Activated naive CD8-positive, alpha-beta T cell treated with anti-CD3 and anti-CD28 coated beads, Interleukin-2, amount 50 U/mL, for 24 hours (primary cell): ENCODE measurements at places on chromosomes 2 and 18.

DNA sequence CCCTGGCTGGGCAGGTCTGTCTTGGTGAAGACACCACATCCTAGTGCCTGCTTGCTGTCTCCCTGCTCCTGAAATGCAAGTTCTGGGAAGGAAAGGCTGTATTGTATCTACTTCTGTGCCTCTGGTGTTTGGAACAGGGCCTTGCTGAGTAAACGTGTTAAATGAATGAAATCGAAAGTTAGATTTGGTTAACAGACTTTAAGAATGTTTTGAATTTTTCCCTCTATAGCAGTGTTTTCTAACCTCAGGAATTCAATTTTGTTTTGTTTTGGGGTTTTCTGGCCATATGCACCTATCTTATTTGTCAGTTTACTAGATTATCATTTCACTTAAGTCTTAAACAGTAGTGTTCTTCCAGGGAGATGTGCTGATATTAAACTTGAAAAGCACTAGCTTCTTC is 20.7 kb downstream of the FARP2 start:
- DNase-seq, result no peak

- DNase-seq, result no peak
Measured at GRCh38 chr18:7958081-7958896, 391.2 kb downstream of the PTPRM start.

DNA sequence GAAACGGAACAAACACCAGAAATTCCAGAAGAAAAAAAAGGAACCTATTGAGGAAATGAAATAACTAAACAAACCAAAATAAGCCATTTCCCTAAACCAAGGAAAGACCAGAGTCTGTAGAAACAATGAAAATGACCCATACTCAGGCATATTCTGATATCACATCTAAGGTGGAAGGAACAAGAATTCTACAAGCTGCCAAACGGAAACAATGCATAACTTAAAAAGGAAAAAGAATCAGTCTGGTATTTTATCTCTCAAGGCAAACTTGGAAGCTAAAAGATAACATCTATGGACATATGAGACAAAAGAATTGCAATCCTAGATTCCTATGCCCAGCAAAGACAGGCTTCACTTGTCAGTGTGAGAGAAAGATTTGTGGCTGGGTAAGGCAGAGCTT is 326.2 kb downstream of the PDE11A start:
- DNase-seq, result no peak

- no peak for DNase-seq
Measured at GRCh38 chr18:24227977-24228666, 89.3 kb downstream of the CABYR start.

- no peak for DNase-seq
Measured at GRCh38 chr2:201262718-201263117, 2.4 kb downstream of the CASP8 start.

DNA sequence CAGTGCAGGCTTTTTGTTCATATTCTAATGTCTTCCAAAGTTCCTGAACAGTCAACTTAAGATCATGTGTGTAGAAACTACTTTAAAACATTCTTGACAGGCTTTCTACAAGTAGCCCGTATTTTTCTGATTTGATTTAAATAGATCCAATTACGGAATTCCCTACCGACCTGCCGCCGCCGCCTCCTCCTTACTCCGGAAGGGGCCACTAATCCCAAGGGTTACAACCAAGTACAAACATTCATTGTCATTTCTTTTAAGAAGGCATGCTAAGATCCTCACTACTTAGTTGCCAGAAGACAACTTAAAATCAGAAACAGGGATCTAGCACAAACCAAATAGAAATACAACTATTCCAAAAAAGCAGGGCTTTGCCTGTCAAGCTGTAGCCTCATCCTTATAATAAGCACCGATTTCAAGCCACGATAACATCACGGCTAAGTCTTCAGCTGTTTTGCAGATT is 784 bp downstream of the WDR33 start:
- DNase-seq, result no peak

DNA sequence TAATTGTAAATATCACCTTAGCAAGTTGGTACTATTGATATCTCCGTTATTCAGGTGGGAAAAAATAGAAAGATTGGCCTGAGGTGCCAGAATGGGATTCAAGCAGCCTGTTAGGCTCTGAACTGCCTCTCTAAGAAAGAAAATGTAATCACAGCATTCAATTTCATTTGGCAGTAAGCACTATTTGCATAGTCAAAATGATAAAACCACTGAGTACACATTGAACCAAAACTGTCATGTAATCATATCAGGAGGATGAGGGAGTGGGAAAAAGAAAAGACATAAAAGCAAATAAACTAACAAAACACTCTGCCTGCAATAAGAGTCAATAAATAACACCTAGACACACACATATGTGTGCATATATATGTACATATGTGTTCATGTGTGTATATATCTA is 103.9 kb upstream of the TACR1 start:
- DNase-seq, result no peak

- DNase-seq, result no peak
Measured at GRCh38 chr2:34949316-34949715, 1350.2 kb upstream of the FAM98A start.

- DNase-seq, result no peak
Measured at GRCh38 chr2:202109139-202109736, 36.2 kb downstream of the KIAA2012 start.

DNA sequence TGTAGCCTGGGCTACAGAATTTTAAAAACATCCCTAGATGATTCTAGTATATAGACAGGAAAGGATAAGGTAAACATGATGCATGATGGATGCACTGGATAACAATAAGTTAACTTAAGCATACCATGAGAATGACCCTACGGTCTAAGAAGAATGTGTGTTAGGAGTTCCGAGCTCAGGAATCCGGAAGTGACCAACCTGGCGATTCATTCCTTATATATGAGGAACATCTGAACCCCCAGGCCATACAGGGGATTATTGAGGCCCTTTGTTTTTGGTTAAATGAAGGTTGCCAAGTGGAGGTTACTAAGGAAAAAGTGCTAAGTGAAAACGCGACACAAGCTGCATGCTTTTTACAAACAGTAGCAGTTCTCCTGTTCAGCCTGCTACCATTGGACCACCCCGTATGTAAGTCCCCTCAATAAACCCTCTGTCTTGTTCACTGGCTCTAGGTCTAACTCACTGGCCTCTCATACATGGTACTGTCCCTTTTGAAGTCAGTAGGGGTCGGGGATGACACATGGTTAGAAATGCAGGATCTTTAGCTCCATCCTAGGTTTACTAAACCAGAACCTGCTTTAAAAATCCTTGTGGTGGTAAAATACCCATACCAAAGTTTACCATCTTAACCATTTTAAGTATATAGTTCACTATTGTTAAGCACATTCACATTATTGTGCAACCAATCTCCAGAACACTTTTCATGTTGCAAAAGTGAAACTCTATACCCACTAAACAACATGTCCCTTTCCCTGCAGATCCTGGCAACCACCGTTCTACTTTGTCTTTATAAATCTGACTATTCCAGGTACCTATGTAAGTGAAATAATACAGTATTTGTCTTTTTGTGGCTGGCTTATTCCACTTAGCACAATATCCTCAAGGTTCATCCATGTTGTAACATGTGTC is 111.0 kb upstream of the MAP4K3 start:
- DNase-seq, result no peak

GRCh38 chr18:8484951-8485350 is 124.3 kb upstream of the RAB12 start:
- no peak for DNase-seq

GRCh38 chr18:59669872-59670657 is 27.2 kb downstream of the CCBE1 start:
- no peak for DNase-seq

- peak; percentile 82 for DNase-seq
Measured at GRCh38 chr2:25161055-25161781, 7.2 kb downstream of the POMC start.

GRCh38 chr2:102660574-102660973 is 41.2 kb downstream of the SLC9A2 start:
- DNase-seq, result no peak

- no peak for DNase-seq
Measured at GRCh38 chr2:190497428-190497827, 37.1 kb downstream of the NEMP2 start.

DNA sequence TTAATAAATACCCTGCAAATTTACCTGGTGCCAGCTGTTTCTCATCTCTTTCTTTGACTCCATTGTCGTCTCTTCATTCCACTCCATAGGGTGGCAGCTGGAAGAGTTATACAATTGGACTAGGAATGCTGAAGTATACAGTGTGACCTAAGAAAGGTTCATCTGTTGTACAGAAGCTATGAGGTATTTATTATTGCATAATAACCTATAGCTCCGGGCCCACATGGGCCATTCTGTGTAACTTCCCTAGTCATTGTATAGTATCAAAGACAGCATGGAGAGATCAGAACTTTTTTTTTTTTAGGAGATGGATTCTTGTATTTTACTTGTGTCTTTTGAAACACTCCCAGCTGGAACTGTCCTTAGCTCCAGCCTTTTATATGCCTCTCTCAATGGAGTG is 26.2 kb downstream of the BMP10 start:
- no peak for DNase-seq

DNA sequence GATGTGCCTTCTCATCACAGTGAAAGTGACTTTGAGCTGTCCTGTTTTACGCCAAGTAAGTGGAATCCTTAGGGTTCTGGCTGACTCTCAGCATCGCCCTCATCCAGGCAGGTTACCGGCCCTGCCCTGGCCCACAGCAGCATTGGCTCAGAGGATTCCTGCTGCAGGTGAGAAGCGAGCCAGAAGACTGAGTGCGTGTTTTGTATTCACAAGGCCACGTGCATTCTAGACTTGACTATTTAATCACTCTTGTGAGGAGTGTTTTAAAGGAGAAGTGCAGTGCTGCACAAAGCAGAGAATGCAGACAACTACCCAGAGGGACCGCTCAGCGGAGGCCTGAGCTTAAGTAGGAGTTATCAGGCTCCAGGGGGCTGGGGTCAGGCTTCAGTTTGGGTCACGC is 48.3 kb downstream of the LAMA3 start:
- DNase-seq, result no peak

DNA sequence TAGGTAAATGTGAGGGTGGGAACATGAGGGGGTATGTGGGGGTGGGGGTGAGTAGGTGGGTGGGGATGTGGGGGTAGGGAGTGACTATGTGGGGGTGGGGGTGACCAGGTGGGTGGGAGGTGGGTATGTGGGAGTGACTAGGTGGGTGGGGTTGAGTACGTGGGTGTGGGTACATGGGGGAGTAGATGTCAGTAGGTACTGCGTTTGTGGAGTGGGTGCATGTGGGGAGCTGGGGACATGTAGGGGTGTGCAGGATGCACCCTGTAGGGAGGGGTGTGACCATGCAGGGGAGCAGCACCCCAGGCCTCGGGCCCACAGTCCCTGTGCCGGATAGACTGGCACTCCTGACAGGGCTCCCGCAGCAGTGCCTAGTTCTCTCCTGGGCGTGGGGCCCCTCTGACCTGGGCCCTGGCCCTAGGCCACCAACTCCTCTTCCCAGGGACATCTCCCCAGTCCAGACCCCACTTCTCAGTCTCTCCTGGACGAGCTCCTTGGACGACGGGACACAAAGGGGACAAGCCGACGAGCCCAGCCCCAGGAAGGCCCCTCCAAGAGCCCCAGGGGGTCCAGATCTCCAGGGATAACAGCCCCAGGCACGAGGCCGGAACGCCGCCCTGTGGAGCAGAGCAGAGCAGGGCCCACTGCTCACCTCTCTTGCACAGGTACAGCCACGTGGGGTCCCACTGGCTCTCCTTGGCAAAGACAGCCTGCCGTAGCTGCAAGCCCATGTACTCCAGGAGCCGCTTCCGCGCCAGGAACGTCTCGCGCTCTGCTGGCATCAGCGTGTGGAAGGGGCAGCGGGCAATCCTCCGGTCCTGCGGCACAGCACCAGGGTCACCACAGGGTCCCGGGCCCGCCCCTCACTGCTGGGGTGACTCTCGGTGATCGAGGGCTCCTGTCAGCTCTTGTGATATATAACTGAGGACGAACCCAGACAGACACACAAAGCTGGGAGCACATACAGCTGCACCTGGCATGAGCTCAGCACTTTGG is 58.2 kb downstream of the ANKMY1 start:
- no peak for DNase-seq

DNA sequence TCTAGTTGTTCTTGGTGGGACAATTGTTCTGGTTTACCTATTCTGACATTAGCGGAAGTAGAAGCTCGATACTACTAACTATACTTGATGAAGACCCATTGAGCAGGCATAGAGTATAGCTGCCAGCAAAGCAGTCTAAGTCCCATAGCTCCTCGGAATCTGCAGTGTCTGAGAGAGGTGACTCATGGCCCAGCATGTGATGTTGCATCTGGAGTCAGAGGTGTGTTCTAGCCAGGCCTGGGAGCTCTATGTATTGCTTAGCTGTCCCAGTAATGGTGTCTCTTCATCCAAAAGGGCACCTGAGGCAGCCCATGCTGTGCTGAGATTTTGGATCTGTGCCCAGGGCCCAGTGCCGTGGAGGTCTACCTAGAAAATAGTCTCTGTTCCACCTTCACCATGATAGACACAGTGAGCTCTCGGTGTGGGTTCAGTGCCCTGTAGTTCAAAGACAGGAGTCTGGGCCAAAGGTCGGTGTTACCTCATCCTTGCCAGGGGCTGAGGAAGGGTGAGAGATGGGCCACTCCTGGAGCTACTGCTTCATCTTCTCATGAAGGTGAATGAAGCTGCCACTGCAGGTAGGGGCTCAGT is 47.3 kb downstream of the MEX3C start:
- DNase-seq, result peak; percentile 27

DNA sequence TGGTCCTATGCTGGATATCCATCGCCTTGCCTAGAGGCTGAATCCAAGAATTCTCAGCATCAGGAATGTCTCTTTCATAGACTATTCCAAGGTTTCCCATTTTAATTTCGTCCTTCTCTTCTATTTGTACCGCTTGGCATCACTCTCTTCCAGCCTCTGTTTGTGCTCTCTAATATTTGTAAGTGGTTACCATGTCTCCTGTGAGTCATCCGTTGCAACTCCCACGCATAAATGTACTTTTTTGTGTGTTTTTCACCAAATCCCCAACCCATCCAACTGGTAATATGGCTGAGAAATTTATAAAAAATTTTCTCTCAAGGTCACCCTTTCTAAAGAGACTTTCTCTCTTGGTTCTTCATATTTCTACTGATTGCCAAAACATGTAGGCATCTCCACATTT is 21.8 kb downstream of the COLEC12 start:
- DNase-seq, result no peak

GRCh38 chr18:74797577-74798151 is 200.0 kb downstream of the ZNF407 start:
- no peak for DNase-seq

- DNase-seq, result no peak
Measured at GRCh38 chr2:239118675-239119211, 270.9 kb downstream of the TWIST2 start.

DNA sequence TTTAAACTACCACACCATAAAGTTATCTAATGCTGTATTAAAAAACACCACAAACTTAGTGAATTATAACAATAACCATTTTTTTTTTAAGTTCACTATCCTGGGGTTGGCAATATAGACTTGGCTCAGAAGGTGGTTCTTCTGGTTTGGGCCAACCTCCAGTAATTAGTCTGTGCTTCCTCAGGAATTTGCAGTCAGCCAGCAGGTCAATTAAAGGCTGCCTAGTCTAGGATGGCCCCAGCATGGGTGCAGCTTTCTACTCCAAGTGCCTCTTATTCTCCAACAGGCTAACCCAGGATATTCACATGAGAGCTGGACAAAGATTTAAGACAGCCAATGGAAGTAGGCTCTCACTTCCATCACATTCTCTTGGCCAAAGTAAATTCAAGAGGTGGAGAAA is 379.1 kb upstream of the FIGN start:
- no peak for DNase-seq
